Uterus (tissue), 4 donors: ENCODE measurements at places on chromosomes 6 and 20. TPM values are rescaled to one million over a fixed set of nuclear protein-coding genes. Genes with fewer than 3 reads are reported as not detected.

DNA sequence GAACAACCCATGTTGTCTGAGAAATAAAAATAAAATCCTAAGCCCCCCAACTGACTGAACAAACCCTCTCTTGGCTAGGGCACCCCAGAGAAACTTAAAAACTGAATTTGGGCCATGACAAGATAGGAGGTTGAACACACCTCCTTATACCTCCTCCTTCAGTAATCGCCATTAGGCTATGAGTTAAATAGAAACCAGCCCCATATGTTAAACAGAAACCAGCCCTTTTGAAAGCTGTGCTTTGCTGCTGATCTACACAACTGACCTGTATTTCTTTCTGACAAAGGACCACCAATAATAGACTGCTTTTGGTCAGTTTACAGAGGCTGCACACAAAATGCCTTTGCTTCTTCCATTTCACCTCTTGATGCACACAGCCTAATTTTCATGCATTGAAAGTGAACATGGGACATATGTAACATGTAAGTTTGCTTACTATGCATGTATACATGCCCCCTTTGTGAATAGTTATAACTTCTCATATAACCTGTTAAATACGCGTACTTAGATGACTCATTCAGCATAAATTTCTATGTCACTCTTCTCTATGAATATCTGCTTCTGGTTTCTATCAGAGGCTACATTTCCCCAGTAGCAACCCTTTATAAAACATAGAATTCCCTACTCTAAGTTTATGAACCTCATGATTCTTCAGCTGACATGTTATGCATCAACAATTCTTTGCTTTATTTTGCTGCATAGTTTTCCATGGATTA is 462.9 kb downstream of the COL12A1 start:
- H3K4me3 ChIP-seq = no peak overlapping the region
- no peak overlapping the region for H3K27ac ChIP-seq
- no peak for DNase-seq
- no peaks in the 10 kb centered on the region for H3K4me1 ChIP-seq
- no peaks in the 10 kb centered on the region for H3K27me3 ChIP-seq
- H3K36me3 ChIP-seq = no peaks in the 10 kb centered on the region

- H3K27me3 ChIP-seq = no peaks in the 10 kb centered on the region
- no peak overlapping the region for H3K4me3 ChIP-seq
- H3K36me3 ChIP-seq = no peaks in the 10 kb centered on the region
These were observed 298.4 kb downstream of the MAFB start for GRCh38 chr20:40390654-40391053.

Gene ZNF322
- 38.7 TPM for total RNA-seq

Gene PLCB4
- 17.4 TPM for total RNA-seq

Gene WFDC10B
- total RNA-seq = not detected
